CD8-positive, alpha-beta memory T cell (primary cell): ENCODE measurements at places on chromosomes 12 and 14.
A peak's percentile ranks its signal among the peaks of the same experiment; 100 is the strongest.

DNA sequence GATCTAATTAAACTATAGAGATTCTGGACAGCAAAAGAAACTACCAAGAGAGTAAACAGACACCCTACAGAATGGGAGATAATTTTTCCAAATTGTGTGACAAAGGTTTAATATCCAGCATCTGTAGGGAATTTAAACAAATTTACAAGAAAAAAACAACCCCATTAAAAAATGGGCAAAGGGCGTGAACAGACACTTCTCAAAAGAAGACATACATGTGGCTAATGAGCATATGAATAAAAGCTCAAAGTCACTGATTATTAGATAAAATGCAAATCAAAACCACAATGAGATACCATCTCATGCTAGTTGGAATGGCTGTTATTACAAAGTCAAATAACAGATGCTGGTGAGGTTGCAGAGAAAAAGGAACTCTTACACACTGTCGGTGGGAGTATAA lies 293.9 kb downstream of the FBXL14 start:
- DNase-seq, result no peak
- no peaks in the 10 kb centered on the region for H3K36me3 ChIP-seq
- H3K4me3 ChIP-seq, result no peak overlapping the region
- no peaks in the 10 kb centered on the region for H3K27me3 ChIP-seq

DNA sequence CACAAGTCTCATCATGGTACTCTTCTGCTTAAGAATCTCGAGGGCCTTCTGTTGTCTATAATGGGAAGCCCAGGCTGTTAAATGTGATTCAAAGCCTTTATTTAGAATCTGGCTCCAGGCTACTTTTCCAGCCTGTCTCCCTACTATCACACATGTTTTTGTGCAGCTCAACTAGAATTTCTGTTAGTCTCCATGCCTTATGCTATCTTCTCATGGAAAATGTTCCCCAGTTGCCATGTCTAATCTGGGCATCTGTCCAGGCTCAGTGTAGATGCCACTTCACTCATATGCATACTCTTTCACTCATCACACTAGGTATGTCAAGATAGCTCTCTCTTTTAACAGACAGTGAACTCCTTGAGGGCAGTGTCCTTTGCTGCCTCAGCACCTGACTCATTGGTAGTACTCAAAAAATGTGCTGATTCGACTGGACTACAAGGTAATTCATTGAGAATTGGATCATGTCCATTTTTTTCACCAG lies 145.3 kb downstream of the TTLL5 start:
- H3K27me3 ChIP-seq, result no peaks in the 10 kb centered on the region
- H3K4me3 ChIP-seq, result no peak overlapping the region
- H3K27ac ChIP-seq, result no peak overlapping the region
- DNase-seq, result no peak
- no peaks in the 10 kb centered on the region for H3K4me1 ChIP-seq
- H3K36me3 ChIP-seq, result no peaks in the 10 kb centered on the region

DNA sequence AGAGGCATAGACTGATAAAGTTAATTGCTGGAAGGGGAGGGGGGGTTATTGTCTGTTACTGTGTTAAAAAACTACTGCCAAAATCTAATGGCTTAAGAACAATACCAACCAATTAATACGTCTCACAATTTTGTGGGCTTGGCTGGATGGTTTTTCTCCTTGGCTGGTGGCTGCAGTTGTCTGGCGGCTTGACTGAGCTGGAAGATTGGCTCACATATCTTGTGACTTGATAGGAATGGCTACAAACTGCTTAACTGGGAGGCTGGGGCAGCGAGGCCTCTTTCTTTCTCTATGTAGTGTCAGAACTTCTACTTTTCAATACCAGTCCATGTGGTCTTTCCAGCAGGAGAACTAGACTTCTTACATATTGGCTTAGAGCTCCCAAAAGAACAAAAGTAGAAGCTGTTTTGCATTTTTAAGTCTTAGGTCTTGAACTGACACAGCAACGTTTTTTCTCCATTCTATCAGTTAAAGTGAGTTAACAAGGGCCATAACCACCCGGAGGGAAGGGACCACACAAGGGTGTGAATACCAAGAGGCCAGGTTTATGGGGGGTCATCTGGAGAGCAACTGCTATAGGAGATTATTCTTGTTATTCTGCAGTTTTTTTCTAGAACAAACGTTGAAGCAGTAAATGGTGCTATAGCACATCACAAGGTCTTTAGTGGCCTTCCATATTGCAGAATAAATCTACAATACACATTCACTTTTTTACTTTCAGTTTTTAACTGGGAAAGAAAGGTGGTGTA lies 46.9 kb downstream of the ZDHHC17 start:
- H3K27me3 ChIP-seq, result no peaks in the 10 kb centered on the region
- no peak overlapping the region for H3K4me3 ChIP-seq
- no peaks in the 10 kb centered on the region for H3K4me1 ChIP-seq
- H3K27ac ChIP-seq, result no peak overlapping the region
- H3K36me3 ChIP-seq, result peaks cover 34% of the 10 kb centered on the region

GRCh38 chr14:103483600-103483999 lies 39.0 kb downstream of the CKB start:
- H3K4me1 ChIP-seq, result peaks cover 10% of the 10 kb centered on the region
- no peak overlapping the region for H3K27ac ChIP-seq
- no peak overlapping the region for H3K4me3 ChIP-seq
- H3K36me3 ChIP-seq, result peaks cover 14% of the 10 kb centered on the region

DNA sequence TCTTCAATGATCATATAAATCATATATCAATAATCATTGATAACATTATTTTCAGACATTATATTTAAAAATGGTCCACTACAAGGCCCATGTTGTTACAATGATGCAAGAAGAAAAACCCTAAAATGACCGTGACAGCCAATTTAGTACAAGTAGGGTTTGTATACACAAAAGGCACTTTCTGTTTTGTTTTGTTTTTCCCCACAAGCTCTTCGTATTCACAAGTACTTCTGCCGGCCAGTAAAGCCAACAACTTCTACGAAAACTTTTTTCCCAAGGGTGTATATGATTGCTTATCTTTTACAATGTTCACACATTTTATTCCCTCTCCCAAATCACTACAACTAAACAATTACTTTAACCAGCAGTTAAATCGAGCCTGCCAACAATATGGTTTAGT lies 9.6 kb downstream of the PTPRB start:
- no peak overlapping the region for H3K4me3 ChIP-seq
- H3K27ac ChIP-seq, result no peak overlapping the region
- no peaks in the 10 kb centered on the region for H3K36me3 ChIP-seq
- H3K27me3 ChIP-seq, result no peaks in the 10 kb centered on the region

DNA sequence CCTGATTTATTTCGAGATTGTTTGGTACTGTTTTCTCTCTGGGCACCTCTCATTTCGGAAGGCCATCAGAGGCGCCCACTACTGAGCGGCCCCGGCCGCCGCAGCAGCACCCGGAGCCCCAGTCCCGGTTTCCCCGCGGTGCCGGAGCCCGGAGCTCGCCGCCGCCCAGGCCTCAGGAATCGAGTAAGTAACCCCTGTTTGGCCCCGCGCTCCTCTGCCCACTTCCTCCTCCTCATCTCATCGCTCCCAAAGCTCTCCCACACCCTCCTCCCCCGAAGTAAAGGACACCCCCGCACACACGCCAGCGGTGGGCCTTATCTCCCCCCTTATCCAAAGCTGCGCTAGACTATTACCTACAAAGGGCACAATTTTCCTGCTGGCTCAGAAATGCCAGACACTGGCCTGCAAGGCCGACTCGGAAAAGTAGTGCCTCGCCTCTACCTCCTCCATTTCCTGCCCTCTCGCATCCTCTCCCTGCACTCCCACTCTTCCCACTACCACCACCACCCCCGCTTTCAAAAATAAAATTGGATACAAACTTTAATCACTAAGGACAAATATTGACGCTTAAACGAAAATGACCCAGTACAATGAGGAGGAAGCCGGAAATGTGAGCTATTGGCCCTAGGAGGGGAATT lies 637 bp upstream of the FOXG1 start:
- no peaks in the 10 kb centered on the region for H3K36me3 ChIP-seq
- H3K27ac ChIP-seq, result peak overlapping the region; percentile 59
- no peak overlapping the region for H3K4me3 ChIP-seq
- no peaks in the 10 kb centered on the region for H3K4me1 ChIP-seq
- peaks cover 11% of the 10 kb centered on the region for H3K27me3 ChIP-seq

DNA sequence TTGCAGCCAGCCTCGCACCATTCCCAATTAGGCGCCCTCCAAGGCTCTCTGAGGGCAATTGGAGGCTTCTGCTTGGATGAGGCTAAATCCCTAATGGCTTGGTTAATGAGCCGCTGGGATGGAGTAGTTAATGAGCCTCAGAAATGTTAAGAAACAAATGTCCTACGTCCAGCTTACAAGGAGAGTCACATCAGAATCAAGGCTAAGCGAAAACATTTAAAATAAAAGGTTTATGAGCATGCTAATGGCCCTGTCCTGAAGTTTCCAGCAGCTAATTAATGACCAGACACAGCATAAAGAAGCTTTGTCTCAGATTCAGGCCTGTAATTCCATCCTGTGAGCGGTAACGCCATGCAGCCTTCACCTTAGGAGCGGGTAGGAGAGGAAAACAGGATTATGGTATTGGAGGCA lies 200.7 kb upstream of the BCL2L14 start:
- H3K4me1 ChIP-seq, result no peaks in the 10 kb centered on the region
- H3K27me3 ChIP-seq, result no peaks in the 10 kb centered on the region
- no peak overlapping the region for H3K4me3 ChIP-seq

- no peak for DNase-seq
- no peak overlapping the region for H3K4me3 ChIP-seq
- H3K36me3 ChIP-seq, result no peaks in the 10 kb centered on the region
- no peak overlapping the region for H3K27ac ChIP-seq
- H3K4me1 ChIP-seq, result no peaks in the 10 kb centered on the region
- H3K27me3 ChIP-seq, result no peaks in the 10 kb centered on the region
These were observed 36.2 kb upstream of the TMEM260 start for GRCh38 chr14:56543436-56543835.

GRCh38 chr12:19129486-19130223 lies at the start of gene PLEKHA5:
Gene PLEKHA5 (plus strand): TSS chr12:19129733. CDS start chr12:19129800, 67 bp downstream.
- no peaks in the 10 kb centered on the region for H3K27me3 ChIP-seq
- no peaks in the 10 kb centered on the region for H3K36me3 ChIP-seq
- H3K4me3 ChIP-seq, result peak within 1 kb of the TSS; percentile 65
- peaks cover 7% of the 10 kb centered on the region for H3K4me1 ChIP-seq

DNA sequence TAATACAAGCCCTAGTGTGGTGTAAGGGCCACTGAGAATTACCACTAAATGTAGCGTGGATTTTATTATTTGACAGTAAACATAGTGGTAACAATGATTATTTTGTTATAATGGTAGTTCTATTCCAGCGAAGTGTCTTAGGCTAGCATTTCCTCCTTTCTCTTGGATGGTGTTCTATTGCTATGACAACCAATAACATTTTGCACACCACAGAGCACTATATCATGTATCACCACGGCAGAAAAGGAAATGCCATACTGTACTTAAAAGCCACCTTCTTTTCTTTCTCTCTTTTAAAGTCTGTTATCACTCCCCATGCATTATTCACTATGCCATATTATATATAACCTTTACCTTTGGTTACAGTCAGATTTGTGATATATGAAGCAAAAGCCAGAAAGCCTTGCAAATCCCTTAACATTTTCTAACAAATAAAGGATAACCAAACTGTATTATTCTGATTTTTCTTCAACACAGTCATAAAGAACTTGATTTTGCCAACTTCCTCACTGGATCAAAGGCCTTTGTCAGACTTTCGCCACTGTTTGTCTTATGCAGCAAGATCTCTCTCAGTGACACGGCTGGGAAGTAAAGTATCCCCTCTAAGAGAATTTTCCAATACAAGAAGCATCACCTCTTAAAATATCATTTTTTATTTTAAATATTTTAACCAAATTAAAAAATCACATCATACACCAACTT lies 195.8 kb downstream of the FOXN3 start:
- H3K27me3 ChIP-seq, result no peaks in the 10 kb centered on the region
- DNase-seq, result peak; percentile 33
- peaks cover 12% of the 10 kb centered on the region for H3K4me1 ChIP-seq
- no peak overlapping the region for H3K4me3 ChIP-seq

GRCh38 chr12:85006206-85006605 lies 29.9 kb downstream of the TSPAN19 start:
- H3K4me3 ChIP-seq, result no peak overlapping the region
- no peak for DNase-seq
- no peaks in the 10 kb centered on the region for H3K36me3 ChIP-seq
- no peaks in the 10 kb centered on the region for H3K4me1 ChIP-seq
- H3K27ac ChIP-seq, result no peak overlapping the region
- H3K27me3 ChIP-seq, result no peaks in the 10 kb centered on the region

- H3K4me3 ChIP-seq, result no peak overlapping the region
- DNase-seq, result no peak
- H3K4me1 ChIP-seq, result no peaks in the 10 kb centered on the region
- no peaks in the 10 kb centered on the region for H3K36me3 ChIP-seq
These were observed 72.0 kb downstream of the C12orf56 start for GRCh38 chr12:64318605-64319004.

GRCh38 chr14:36655963-36656686 lies 5.5 kb upstream of the PAX9 start:
- H3K4me1 ChIP-seq, result no peaks in the 10 kb centered on the region
- H3K4me3 ChIP-seq, result no peak overlapping the region
- H3K27me3 ChIP-seq, result peaks cover 41% of the 10 kb centered on the region

GRCh38 chr12:109534456-109534855 lies 38.8 kb downstream of the MMAB start:
- H3K27ac ChIP-seq, result no peak overlapping the region
- H3K4me3 ChIP-seq, result no peak overlapping the region
- H3K4me1 ChIP-seq, result no peaks in the 10 kb centered on the region
- no peak for DNase-seq
- H3K36me3 ChIP-seq, result peaks cover 11% of the 10 kb centered on the region
- H3K27me3 ChIP-seq, result no peaks in the 10 kb centered on the region

DNA sequence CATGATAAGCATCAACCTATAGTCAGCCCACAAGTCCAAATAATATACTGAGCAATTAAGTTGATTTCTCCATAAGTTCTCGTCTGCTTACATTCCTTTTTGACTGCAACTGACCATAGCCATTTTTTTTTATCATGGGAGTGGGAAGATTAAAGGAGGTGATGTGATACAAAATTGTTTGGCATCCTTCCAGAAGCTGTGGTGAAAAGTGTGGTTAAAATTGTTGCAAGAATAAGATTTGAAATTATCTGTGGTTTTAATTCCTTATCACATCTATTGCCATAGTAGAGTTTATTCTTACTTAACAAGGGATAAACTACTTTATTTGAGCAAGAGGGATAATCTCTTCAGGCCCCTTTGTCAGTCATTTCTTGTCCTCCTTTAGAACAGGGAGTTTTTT lies 50.7 kb downstream of the LIN52 start:
- DNase-seq, result no peak
- H3K27ac ChIP-seq, result no peak overlapping the region
- H3K4me3 ChIP-seq, result no peak overlapping the region
- H3K4me1 ChIP-seq, result peaks cover 8% of the 10 kb centered on the region
- no peaks in the 10 kb centered on the region for H3K27me3 ChIP-seq
